ENCODE measurements at places on chromosomes 11 and 22.

GRCh38 chr11:68202165-68202564, 10.9 kb downstream of the KMT5B start:
- DNase-seq = no peak

DNA sequence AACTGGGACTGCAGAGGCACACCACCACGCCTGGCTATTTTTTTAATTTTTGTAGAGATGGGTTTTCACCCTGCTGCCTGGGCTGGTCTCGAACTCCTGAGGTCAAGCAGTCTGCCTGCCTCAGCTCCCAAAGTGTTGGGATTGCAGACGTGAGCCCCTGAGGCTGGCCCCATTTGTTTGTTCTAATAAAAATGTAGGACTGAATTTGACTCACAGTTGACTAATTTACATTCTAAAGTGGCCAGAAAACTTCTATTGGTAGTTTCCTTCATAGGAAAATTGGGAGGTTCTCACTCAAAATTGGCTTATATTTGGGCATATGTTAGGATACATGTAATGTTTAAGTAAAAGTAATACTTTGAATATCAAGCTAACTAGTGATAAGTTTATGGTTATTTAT, 35.0 kb downstream of the PPFIA1 start:
- no peak for DNase-seq

- DNase-seq = no peak
Measured at GRCh38 chr11:6328321-6328720, 8.0 kb upstream of the CAVIN3 start.

DNA sequence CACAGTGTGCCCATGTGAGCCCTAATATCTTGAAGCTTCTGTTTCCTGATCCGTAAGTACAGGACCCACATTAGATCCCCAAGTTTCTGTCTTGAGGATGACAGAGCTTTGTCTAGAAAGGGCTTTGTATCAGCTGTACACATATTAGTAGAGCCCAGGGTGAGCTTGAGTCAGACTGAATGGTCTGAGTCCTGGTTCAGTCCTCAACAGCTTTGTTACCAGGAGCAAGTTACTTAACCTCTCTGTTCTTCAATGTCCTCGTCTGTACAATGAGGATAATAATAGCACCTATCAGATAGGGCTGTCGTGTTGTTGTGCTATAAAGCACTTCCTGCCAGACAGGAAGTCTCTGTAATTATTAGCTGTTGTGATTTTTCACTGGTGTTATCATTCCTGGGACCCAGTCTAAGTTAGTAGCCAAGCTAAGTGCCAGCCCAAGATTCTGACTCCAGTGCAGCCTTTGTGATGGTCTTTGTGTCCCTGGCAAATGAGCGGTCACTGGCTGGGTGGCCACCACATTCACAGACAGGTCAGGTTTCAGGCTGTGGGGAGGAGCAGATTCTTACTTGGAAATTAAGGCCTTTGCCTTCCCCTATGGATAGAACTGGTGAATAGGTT, 6.8 kb downstream of the TOM1 start:
- no peak for DNase-seq

GRCh38 chr11:76798671-76799065, 15.5 kb downstream of the TSKU start:
- no peak for DNase-seq

DNA sequence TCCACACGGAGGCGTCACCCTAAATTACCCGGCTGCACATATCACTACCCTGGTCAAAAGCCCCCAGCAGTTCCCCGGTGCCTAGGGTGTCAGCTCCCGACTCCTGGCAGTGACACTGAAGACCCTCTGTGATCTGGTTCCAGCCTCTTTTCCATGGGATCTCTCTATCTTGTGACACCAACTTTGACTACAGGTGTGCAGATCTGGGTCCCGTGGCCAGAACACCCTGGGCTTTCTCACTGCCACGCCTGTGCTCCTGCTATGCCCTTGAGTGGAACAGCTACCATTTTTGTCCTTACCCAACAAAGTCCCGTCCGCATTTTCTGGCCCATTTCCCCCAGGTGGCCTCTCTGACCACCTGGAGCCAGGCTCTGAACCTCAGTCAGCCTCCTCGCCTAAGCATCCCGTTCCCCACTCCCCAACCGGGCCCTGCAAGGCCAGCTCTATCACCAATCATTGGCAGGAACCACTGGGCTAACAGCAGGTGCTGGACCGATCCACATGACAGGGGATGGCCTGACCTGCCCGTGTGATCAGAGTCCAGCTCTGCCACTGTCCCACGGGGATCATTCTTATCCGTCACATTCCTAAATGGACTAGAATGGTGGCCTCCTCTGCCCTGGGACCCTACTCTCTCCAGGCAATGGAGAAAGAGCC, 20.7 kb upstream of the CBX7 start:
- no peak for DNase-seq
